ENCODE measurements at places on chromosomes 7 and 10.

DNA sequence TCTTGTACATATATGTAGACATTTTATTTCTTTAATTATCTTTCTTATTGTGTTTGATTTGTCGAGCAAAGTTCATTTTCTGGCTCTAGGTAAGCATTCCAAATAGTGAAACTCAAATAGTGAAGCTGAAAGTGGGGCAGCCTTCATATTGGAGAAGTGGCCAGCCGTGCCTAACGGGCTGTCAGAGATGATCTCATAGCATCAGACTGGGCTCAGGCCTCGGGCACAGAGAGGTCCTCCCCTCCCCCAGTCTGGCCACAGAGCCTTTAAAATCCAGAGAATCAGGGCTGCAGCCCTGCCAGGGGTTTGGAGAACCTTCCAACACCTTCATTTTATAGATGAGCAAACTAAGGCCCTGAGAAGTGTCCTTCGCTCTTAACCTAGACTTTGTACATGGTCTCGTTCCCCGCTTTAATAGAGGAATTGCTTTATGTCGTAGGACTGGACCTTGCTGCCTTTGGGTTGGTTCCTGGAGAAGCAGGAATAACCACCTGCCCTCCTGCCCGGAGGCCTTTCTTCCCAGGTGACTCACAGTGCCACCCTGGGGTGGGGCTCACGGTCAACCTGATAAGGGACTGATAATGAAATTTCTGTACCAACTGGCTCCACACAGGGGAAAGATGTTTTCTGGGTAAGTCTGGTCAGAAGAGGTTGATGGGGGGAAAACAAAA is 7.3 kb downstream of the TSPAN15 start:
- DNase-seq, result no peak

DNA sequence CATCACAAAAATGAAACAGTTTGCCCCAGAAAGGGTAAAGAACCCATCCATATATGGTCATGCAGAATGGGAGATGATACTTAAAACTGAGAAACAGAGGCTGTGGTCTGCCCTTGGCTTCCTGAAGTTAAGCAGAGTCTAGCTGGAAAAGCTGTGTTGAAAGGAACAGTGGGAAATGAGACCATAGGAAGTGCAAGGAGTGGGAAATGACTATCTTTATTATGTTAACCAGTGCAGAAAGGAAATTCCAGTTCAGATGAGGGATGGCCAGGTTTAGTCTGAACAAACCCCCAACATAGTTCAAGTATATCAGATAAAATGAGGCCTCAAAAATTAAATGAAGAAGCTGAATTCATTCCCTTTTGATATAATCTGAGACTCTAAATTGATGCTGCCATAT is 112.2 kb upstream of the TARP start:
- no peak for DNase-seq

DNA sequence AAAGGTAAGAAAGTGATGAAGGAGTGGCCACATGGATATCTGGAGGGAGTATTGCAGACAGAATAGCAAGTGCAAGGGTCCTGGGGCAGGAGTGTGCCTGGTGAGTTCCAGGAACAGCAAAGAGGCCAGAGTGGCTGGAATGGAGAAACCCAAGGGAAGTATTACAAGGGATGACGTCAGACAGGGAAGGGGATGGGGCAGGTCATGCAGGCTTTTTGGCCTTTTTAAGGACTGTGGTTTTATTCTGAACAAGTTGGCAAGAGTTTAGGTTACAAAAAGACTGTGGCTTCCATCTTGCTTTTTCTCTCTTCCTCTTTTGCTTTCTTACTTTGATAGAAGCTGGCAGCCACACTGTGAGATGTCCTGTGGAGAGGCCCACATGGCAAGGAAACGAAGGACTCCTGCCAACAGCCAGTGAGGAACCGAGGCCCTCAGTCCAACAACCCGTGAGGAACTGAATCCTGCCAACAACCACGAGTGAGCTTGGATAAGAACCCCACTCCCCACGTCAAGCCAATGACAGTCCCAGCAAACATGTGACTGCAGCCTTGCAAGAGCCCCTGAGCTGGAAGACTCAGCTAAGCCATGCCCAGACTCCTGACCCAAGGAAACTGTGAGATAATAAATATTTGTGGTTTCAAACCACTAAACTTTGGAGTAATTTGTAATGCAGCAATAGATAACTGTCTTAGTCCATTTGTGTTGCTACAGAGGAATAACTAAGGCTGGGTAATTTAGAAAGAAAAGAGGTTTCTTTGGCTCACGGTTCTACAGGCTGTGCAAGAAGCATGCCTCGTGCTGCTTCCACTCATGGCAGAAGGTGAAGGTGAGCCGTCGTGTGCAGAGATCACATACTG is 19.8 kb upstream of the KDM7A start:
- no peak for DNase-seq

DNA sequence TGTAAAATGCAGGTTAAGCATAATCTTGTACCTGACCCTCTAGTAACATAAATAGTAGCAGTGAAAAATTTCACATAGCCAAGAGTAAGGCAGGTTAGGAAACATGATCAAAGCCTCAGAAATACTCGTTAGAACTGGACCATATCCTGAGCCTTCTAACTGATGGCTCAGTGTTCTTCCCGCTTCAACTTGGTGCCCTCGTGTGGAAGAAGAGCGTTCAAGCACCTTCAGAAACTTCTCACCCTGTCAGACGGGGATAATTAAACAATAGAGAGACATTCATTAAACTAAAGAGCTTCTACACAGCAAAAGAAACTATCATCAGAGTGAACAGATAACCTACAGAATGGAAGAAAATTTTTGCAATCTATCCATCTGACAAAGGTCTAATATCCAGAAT is 124.5 kb downstream of the MYOF start:
- no peak for DNase-seq

DNA sequence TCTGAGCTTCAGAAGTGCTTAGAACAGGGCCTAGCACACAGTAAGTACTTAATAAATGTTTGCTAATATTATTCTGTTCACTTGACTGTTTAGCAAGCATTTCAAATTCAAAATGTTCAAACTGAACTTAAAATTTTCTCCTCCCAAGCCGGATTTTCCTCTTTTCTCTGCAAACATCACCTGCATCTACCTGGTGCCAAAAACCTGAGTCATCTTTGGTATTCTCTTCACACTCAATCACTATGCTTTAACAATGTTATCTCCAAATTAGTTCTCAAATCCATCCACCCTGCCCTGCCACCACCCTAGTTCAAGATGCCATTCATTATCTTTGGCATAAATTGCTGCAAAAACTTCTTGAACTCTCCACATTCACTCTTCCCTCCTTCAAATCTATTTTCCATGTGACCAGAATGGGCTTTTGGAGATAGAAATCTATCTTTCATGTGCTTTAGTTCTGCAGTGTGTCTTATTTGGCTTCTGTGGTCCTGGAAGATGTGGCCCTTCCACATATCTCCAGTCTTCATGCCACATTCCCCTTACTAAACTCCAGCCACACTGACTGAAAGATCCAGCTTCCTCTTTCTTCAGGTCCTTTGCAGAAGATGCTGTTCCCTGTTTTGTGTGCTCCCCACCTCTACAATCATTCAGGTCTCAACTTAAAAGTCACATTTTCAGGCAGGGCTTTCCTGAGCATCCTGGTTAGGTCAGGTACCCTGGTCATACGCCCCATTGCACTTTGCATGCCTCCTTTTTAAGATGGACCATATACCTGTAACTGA is 2.0 kb downstream of the GGCT start:
- no peak for DNase-seq

DNA sequence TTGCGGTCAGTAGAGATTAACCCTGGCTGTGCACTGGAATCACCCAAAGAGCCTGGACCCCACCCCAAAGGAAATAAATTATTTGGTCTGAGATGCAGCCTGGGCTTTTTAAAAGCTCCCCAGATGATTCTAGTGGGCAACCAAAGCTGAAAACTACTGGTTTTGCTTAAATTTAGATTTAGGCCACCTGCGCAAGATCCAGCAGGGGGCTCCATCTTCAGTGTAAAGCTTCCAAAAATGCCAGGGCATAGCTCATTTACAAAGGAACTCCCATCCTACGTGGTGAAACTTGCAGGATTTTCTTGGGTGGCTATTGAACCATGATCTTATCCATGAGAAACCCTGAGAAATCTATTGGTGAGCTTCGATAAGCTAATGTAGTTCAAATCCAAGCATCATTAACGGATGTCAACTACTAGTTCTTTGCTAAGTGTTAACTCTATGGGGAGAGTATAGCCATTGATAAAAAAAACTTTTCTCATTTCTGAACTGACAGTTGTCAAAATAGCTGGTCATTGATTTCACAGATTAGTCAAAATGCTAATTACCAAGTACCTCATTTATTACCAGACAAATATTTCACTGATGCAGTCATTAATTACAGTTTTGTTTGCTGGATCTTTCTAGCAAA is 315.3 kb downstream of the LHFPL3 start:
- DNase-seq, result no peak

GRCh38 chr10:119388849-119389345 is 153.6 kb downstream of the RGS10 start:
- DNase-seq, result no peak

- no peak for DNase-seq
These were observed 38.5 kb downstream of the MCMBP start for GRCh38 chr10:119834188-119834587.

- no peak for DNase-seq
These were observed 107.8 kb upstream of the PPP1R3A start for GRCh38 chr7:114026486-114027089.

DNA sequence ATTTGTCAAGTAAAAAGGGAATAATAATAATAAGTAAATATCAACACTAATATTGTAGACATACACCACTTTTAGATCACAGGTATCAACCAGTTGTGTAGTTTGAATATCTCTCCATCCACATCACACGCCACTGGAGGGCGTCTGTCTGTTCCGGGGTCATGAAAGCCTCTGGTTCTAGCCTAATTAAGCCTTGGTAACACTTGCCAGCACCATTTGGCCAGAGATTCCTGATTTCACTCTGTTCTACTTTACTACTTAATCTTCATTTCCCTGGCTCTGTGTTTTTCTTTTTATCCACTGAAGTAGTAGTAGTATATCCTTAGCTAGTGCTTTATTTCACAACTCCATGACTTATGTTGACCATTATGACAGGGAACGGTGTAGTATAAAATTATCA is 285.6 kb upstream of the POM121L12 start:
- no peak for DNase-seq

DNA sequence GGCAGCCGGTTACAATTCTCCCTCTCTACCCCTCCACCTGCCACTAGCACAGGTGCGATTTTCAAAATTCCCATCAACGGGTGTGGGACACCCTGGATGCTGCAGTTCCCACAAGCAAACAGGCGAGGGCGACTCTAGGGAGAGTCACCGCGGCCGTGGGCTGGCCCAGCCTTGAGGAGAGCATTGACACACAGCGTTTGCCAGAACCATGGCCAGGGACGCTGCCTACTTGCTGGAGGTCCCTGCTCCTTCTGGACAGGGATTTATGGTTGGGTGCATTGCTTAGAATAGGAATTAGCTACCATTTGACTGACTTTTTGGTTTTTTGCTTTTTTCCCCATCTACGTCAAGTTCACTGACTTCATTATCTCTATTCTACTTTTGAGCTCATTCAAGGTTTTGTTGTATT is 19.0 kb upstream of the CLDN4 start:
- peak; percentile 32 for DNase-seq

- no peak for DNase-seq
These were observed 65.4 kb downstream of the ADRA2A start for GRCh38 chr10:111142092-111142768.

- DNase-seq, result no peak
These were observed 18.9 kb downstream of the RCC1L start for GRCh38 chr7:75054744-75055143.

DNA sequence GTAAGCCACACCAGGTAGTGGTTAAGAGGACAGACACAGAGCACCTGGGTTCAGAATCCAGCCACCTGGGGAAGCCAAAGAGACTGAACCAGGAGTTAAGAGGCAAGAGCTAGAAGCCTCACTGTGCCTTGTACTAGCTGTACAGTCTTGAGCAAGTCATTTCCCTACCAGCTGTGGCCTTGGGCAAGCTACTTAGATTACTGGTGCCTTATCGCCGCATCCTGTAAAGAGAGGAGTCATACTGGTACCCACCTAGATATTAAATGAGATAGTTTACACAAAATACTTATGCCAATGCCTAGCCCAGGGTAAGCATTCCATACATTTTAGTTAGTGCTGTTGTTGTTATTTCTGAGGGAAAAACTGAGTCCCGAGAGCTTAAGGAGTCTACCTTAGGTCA is 47.7 kb downstream of the HABP2 start:
- DNase-seq, result no peak

DNA sequence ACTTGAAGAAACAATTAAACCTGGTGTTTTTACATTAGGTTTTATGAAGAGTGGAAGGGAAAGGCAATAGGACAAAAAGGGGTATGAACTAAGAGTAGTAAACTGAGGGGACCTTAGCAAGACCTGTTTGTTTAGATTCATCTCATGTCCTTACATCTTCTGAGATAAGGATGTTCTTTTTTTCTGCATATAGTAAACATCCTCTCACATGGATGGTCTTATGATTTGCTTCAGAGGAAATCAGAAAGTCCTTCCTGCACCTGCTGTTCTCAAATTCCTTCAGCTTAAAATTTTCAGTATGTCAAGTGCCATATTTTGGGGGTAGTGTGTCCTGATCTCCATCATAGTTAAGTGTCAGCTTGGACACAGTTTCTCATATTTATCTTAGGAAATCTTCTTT is 232.6 kb downstream of the ADK start:
- no peak for DNase-seq

DNA sequence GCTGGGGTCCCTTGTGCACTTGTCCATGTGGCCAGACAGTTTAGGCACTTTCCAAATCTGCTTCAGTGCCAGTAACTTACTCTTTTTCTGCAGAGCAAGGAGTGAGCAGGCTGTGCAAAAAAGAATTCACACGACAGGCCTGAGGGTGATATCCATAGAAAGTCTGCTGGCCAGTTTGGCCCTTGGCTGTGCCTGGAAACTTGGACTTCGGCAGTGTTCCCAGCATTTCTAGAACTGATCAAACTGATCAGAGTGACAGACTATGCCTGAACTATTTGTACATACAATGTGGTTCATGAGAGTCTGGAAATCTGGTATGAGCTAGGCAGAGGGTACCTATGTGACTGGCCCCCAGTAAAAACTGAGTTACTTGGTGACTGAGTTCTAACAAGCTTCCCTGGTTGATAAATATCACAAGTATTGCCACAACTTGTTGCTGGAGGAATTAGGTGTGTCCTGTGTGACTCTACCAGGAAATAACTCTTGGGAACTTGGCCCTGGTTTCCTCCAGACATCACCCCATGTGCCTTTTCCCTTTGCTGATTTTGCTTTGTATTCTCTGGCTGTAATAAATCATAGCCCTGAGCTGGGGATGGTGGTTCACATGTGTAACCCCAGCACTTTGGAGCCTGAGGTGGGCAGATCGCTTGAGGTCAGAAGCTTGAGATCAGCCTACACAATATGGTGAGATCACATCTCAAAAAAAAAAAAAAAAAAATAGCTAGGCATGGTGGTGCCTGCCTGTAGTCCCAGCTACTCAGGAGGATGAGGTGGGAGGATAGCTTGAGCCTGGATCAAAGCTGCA is 3.3 kb upstream of the DENND10 start:
- no peak for DNase-seq

- no peak for DNase-seq
These were observed 83.9 kb downstream of the HIP1 start for GRCh38 chr7:75654855-75655254.

- no peak for DNase-seq
These were observed 19.7 kb downstream of the CYTH3 start for GRCh38 chr7:6252748-6253147.

GRCh38 chr7:66697449-66698438 is 42.8 kb upstream of the RABGEF1 start:
- no peak for DNase-seq

- DNase-seq, result no peak
These were observed 192.6 kb downstream of the MGMT start for GRCh38 chr10:129659508-129660268.

GRCh38 chr7:143069912-143070500 is 17.9 kb downstream of the OR6V1 start:
- DNase-seq, result no peak
